ENCODE measurements at places on chromosomes 12 and 14.

DNA sequence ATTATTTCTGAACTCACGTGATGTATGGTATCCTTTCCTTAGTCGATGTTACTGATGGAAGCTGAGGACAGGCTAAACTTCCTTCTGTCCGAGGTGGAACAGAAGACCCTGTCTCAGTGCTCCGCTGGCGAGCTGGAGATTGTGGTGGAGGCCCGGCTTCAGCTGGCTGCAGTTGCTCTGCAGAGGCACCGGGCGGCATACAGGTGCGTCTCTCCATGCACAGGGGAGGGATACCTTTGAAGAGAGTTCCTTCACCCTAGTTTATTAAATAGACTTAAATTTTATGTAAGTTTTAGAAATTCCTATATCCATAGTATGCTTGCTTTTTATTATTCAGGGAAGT is 186.7 kb upstream of the NEDD1 start:
- no peak for DNase-seq

DNA sequence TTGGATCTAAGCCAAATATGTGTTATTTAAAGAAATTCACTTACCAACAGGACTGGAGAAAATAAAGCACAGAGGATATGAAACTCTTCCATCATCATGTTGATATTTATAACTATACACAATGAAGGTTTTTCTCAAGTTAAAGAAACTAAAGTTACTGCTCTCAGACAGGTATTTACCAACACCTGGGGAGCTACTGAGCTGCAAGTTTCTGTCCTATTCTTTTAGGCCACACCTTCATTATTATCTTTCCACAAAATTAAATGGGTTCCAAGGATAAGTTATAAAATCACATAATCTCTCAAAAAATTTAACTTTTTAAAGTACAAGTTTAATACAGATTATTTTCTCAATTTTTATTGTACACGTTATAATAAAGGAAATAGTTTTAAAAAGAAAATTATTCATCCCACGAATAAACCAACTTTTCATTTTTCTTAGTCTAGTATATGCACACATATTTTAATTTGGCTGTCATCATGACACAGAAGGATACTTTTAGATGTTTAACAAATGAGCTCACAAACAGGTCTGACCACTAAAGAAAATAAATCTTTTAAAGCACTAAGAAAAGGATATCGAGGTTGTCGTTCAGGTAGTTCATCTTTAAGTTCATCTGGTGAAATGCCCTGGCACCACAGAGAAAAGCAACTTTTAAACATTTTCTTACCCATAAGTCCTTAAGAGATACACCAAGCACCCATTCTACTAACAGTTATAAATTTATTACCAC is 7.8 kb downstream of the GMFB start:
- no peak for DNase-seq

GRCh38 chr12:124553862-124554428 is 13.5 kb downstream of the NCOR2 start:
- DNase-seq = no peak

- no peak for DNase-seq
These were observed 50.5 kb downstream of the SAMD4A start for GRCh38 chr14:54617467-54617866.

- peak; percentile 68 for DNase-seq
These were observed 350.1 kb upstream of the ATP2B1 start for GRCh38 chr12:90058704-90059103.

- DNase-seq = peak; percentile 89
These were observed 203.5 kb upstream of the GZMB start for GRCh38 chr14:24837280-24838046.

GRCh38 chr12:55652352-55652751 is 15.7 kb downstream of the OR10P1 start:
- DNase-seq = no peak

DNA sequence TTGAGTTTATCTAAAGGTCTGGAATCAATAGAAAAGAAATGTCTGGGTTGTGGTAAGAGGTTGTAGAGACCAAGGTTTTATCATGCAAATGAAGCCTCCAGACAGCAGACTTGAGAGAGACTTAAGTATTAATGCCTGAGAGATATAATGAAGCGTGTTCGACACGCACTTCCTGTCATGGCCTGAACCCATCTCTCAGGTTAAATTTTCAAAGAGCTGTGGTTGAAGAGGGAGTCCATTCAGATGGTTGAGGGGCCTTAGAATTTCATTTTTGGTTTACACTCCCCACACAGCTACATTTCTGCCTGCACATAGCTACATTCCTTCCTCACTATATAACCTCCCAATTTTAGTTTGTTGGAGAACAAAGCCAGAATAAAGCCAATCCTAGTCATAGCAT is 10.1 kb upstream of the CLEC12A start:
- DNase-seq = no peak

GRCh38 chr14:104856157-104856868 is 8.8 kb upstream of the CEP170B start:
- DNase-seq = no peak

GRCh38 chr12:30046376-30046775 is 262.6 kb upstream of the TMTC1 start:
- peak; percentile 31 for DNase-seq

DNA sequence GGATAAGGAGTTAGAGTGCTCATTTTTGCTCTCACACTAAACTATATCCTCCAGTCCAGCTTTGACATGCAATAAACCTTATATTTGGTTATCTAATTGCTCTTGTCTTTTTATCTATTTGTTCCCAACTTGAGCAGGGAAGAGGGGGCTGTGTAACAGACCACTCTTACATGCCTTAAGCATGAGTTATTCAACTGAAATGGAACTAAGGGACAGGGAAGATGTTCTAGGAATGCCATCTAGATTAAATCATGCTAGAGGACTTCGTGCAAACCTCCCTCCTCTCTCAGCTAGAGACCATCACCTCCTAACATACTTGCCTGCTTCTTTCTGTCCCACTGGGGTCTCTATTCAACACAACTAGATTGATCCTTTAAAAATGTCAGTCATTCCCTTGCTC is 20.6 kb downstream of the SPX start:
- peak; percentile 32 for DNase-seq

DNA sequence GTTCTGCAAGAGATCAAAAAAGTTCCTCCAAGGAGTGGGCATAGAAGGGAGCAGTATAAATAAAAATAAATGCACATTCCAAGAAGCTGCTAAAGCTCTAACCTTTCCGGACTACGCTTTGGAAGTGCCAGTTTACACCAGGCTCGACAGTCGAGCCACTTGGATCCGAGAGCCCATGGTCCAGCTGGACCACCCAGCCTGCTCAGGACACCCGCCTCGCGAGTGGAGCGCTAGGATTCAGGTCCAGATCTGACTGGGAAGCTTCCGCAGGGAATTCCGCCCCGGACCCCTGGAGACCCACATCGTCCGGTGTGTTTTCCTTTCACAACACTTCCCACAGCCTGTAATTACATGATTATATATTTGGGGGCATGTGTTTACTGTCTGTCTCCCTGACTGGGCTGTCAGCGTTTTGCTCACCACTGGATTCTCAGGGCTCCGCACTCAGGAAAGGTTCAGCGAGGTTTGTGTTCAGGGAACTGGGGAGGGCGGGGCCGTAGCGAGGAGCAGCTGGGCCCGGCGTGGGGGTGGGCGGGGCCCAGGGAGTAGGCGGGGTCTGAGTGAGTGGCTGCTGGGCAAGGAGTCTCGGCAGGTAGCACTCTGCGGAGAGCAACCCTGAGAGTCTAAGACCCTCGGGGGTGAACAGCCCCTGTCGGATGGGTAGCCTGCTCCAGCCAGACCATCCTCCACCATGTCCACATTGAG is 52.3 kb upstream of the TMEM263 start:
- peak; percentile 59 for DNase-seq
